ENCODE measurements at places on chromosomes 13 and 19.

DNA sequence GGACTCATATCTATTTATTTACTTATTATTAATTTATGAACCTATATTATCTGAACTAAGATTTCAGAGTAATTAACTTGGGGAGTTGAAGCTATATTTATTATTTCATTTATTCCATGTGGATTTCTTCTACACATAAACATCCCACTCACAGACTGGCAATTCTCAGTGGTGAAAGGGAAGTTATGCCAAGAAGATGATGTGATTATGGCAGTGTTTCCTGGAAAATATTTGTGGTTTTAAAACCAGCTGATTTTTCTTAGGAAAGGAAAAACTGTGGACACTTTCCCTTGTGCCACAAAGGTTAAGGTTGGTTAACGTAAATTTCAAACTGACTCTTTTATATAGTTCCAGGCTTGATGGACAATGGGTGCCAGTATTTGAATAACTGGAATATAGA is 513.1 kb downstream of the SLITRK6 start:
- no peak for DNase-seq

GRCh38 chr19:35206379-35206778 is 22.2 kb downstream of the FAM187B start:
- peak; percentile 64 for DNase-seq

- DNase-seq, result no peak
These were observed 99.5 kb downstream of the KDM4B start for GRCh38 chr19:5068233-5069072.

GRCh38 chr19:38877781-38878574 is at the start of gene RINL:
Gene RINL, minus strand, starts transcription at chr19:38878275. Its CDS starts 1,533 bp downstream, at chr19:38876742.
- DNase-seq, result peak; percentile 70

GRCh38 chr13:114078461-114079451 is 53.7 kb downstream of the RASA3 start:
- DNase-seq, result no peak

- no peak for DNase-seq
These were observed 129.4 kb downstream of the AKAP11 start for GRCh38 chr13:42401376-42401775.

DNA sequence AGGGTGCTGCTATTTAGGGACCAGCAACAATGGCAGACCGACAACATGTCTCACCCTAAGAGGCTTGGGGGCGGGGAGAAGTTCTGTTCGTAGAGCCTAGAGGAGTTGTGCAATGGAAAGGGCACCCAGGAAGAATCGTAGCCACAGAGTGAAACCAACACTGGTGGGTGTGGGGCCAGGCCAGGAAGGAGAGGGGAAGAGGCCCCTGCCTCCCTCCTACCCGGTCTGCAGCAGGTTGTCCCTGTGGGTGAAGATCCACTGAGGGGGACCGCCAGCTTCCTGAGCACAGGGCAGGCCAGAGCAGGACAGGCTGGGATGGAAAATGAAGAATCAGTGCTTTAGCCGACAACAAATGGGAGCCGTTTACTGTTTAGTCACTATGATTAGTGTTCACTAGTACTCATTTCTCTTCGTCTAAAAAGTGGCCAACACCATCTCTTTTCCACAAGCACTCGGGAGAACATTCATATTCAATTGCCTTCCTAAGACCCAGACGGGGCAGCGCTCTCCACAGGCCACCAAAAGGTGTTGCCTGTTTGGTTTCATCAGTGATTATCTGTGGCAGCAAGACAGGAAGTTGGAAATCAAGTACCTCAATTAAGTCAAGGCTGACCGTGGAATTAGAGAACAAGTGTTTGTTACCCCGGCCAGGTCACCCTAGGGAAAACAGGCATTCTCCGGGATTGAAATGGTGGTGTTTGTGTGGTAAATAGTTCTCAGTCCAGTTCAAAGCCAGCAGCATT is 1.1 kb upstream of the ATP11A start:
- peak; percentile 4 for DNase-seq

- DNase-seq, result no peak
These were observed 44.9 kb upstream of the C13orf42 start for GRCh38 chr13:51155776-51156515.

Data from naive thymus-derived CD8-positive, alpha-beta T cell (primary cell).